ENCODE measurements at places on chromosomes 6 and 20. TPM values are rescaled to one million over a fixed set of nuclear protein-coding genes. Genes with fewer than 3 reads are reported as not detected.

DNA sequence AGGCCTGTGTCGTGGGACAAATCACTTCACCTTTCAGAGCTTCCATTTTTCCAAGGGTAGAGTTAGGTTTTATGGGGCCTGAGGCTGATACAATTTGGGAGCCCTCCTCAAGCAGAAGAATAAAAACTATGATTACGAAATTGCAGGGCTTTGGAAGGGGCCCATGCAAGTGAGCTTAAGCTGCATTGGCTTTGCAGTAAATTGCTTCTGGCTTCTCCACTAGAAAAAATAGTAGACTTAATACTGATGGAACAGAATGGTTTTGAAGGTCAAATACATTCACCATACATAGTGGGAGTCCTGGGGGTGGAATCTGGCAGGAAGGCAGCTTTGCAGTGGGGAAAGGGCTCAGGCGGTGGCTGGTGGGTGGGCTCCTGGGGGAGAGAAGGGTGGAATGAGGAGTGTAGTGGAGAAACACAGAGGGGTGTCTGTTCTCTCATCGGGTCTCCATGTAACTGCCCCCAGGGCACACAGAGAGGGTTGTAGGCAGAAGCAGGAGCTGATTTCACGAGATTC is 55.9 kb upstream of the RNF24 start:
- DNase-seq: no peak

DNA sequence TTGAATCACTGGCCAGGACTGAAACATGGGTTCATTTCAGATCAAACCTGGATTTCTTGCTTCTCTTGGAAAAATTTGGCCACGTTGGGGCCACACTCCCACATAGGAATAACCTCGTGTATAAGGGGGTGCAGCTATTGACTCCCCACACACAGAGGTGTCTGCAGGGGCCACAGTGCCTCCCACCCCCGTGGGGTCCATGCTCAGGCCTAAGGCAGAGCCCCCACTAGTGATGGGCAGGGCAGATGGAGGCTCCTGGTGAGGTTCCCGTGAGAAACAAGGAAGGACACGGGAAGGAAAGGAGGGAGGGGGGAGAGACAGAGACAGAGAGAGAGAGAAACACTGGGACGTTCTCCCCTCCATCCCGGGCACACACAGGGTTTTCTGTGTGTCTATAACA is 230.5 kb downstream of the ERMARD start:
- DNase-seq: no peak

- no peak for DNase-seq
These were observed 4.8 kb upstream of the ZNFX1 start for GRCh38 chr20:49282584-49283171.

GRCh38 chr6:47377971-47378370 is 68.3 kb upstream of the TNFRSF21 start:
- no peak for DNase-seq

DNA sequence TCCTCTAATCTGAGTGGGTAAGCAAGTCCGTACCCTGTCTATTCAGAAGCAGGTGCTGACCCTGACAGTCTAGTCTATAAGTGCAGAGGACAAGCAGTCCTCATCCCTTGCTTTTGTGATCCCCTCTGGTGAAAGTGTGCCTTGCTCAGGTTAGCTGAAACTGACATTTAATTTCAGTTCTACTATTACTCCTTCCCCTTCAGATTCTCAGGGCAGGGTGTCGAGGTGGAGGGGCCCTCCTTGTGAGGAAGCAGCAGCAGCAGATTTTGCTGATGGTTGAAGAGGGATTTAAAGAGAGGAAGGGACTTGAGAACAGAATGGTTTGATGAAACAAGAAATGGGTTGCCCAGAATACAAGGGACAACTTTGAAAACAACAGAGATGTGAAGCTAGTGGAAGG is 309.3 kb downstream of the CLIC5 start:
- DNase-seq: no peak

- DNase-seq: no peak
These were observed 474.4 kb upstream of the HSF2 start for GRCh38 chr6:121925024-121925423.

- DNase-seq: no peak
These were observed 548.2 kb downstream of the PRKN start for GRCh38 chr6:162179196-162179951.

HCK gene
- 30.8 TPM for total RNA-seq

MDFI gene
- total RNA-seq: 25.9 TPM

TRERF1 gene
- total RNA-seq: 6.7 TPM

BPHL gene
- total RNA-seq: 13.1 TPM

HTR1B gene
- total RNA-seq: 0.38 TPM

HTR1E gene
- total RNA-seq: not detected

SLC22A2 gene
- total RNA-seq: not detected

LY6G6D gene
- total RNA-seq: not detected

NOTCH4 gene
- 58.4 TPM for total RNA-seq

FAM217A gene
- total RNA-seq: not detected

EFCAB8 gene
- 0.35 TPM for total RNA-seq

LAMA4 gene
- total RNA-seq: 152 TPM

PPP1R11 gene
- total RNA-seq: 57.0 TPM

PDYN gene
- not detected for total RNA-seq

PRR18 gene
- 0.94 TPM for total RNA-seq
